ENCODE measurements at places on chromosomes 7 and 10.

- DNase-seq, result no peak
Observed at GRCh38 chr7:96304573-96304972, 17.3 kb downstream of the SLC25A13 start.

DNA sequence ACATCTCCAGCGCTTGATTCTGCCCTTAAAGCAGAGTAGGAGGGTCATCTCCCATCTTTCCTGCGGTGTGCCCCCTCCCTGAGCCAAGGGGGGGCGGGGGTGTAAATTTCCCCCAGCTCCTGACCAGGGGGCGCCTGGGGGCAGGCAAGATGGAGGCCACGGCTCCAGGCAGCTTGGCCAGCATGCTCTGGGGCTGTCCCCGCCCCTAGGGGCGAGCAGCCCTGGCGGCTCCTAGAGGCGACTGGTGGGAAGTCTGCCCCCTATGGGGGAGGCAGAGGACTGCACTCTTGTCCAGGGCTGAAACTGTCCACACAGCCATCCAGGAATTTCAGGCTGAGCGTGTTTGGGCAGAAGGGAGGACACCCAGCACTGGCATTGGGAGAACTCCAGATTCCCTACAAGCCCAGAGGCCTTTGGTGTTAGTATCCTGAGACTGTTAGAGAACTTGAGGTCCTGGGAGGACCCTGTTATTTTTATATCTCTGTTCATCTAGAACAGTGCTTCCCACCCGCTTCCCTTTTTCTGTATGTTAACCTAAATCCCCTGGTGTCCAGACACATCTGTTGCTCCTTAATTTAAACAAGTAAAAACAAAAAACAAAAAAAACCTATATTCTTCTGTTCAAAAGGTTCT lies 4.6 kb downstream of the STRA8 start:
- DNase-seq, result no peak

DNA sequence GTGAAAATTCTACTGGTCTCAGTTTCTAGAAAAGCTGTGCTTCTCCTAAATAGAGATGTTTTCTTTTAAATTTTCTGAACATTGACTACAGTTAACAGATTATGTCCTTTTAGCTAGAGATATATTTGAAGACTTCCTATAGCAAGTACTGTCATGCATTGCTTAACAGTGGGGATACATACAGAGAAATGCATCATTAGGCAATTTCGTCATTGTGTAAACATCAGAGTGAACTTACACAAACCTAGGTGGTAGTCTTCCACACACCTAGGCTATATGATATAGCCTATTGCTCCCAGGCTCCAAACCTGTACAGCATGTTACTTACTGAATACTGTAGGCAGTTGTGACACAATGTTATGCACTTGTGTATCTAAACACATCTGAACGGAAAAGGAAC lies 28.5 kb downstream of the PIK3CG start:
- DNase-seq, result no peak

- no peak for DNase-seq
Observed at GRCh38 chr10:16612115-16612980, 90.7 kb upstream of the C1QL3 start.

DNA sequence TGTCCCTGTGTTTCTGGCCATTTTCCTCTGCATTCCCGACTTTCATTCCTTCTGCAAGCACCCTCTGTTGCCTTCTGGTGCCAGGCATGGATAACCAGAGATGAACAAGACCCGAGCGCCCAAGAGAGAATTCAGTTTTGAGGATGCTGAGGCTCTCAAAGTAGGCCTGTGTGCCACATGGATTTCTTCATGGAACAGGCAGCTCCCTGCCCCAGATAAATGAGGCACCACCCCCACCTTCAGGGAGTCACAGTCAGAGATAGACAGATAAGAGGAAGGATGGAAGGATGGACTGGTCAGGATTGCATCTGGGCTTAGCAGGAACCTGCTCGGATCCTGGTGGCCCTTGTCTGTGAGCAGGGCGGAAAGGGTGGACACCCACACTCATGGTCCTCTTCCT lies 49.4 kb downstream of the ADCYAP1R1 start:
- no peak for DNase-seq

GRCh38 chr10:3096149-3096548 lies 28.8 kb downstream of the PFKP start:
- no peak for DNase-seq

- DNase-seq, result no peak
Observed at GRCh38 chr10:5719546-5719945, 34.9 kb downstream of the TASOR2 start.

DNA sequence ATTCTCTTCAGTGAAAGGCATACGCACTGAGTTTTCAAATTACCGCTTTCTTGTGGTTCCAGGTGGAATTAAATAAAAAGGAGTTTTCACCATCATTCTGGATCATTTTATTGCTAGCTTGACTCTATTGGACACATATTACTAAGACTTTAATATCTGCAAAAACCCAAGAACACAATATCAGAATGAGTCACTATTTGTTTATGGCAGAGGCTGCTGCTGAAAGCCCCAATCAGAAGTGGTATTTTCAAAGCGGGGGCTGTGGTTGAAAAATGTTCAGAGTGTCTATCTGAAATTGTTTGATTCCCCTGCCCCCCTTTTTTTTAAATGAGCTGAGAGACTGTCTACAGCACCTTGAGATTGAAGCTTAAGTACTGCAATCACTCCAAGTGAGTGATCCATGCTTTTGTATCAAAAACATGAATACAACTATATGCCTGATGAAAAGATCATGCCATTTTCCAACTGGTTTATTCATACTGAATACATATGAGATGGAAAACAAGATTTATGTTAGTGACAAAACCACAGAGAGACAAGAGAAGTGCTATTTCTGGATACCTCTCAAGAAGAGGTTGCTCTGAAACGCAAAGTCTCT lies 376.4 kb downstream of the HTR7 start:
- no peak for DNase-seq

- DNase-seq, result no peak
Observed at GRCh38 chr10:44986179-44986578, 7.6 kb upstream of the DEPP1 start.

Measured in NCI-H526 treated with DMSO at 0.1 percent for 48 hours (cell line).